Sigmoid colon (tissue), 7 donors: ENCODE measurements at places on chromosomes 5 and 9. TPM values are rescaled to one million over a fixed set of nuclear protein-coding genes. Genes with fewer than 3 reads are reported as not detected.
A peak's percentile ranks its signal among the peaks of the same experiment; 100 is the strongest.

GRCh38 chr9:14616188-14616982 is 76.8 kb downstream of the ZDHHC21 start:
- no peak for DNase-seq

GRCh38 chr5:109454731-109455505 is 45.1 kb upstream of the PJA2 start:
- DNase-seq: no peak

DNA sequence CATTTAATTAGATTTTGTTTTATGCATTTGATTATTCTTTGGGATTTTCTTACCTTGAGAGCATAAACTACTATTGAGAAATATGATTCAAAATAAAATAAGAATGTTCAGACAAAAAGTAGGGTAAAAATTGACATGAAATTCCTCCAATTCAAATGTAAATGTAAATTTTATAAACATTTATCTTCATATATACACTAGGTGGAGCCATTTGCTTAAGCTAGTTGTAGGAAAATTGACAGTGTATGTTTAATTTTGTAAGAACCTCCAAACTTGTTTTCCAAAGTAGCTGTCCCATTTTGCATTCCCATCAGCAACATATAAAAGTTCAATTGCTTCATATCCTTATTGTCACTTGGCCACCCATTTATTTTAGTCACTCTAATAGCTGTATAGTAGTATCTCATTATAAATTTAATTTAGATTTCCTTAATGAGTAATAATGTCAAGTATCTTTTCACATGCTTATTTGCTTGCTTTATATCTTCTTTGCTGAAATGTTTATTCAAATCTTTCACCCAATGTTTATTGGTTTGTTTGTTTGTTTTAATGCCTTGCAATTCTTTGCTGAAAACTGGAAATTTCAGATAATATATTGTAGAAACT is 37.6 kb upstream of the SLCO6A1 start:
- DNase-seq: no peak

GRCh38 chr5:84016085-84016484 is 295.4 kb upstream of the HAPLN1 start:
- DNase-seq: no peak

GRCh38 chr5:123937230-123937629 is 425.3 kb downstream of the CSNK1G3 start:
- peak; percentile 62 for DNase-seq

- no peak for DNase-seq
Observed at GRCh38 chr5:105593011-105593760, 2030.6 kb upstream of the NUDT12 start.

ADGRV1 gene
- 0.83 TPM for total RNA-seq

ZNF474 gene
- not detected for total RNA-seq
